ENCODE measurements at places on chromosomes 6 and 20.

- DNase-seq = peak; percentile 83
These were observed 112.9 kb downstream of the JARID2 start for GRCh38 chr6:15358579-15359327.

GRCh38 chr6:79135973-79136470 lies 58.0 kb upstream of the PHIP start:
- no peak for DNase-seq

GRCh38 chr20:17849901-17850683 lies 118.5 kb downstream of the SNX5 start:
- peak; percentile 98 for DNase-seq

DNA sequence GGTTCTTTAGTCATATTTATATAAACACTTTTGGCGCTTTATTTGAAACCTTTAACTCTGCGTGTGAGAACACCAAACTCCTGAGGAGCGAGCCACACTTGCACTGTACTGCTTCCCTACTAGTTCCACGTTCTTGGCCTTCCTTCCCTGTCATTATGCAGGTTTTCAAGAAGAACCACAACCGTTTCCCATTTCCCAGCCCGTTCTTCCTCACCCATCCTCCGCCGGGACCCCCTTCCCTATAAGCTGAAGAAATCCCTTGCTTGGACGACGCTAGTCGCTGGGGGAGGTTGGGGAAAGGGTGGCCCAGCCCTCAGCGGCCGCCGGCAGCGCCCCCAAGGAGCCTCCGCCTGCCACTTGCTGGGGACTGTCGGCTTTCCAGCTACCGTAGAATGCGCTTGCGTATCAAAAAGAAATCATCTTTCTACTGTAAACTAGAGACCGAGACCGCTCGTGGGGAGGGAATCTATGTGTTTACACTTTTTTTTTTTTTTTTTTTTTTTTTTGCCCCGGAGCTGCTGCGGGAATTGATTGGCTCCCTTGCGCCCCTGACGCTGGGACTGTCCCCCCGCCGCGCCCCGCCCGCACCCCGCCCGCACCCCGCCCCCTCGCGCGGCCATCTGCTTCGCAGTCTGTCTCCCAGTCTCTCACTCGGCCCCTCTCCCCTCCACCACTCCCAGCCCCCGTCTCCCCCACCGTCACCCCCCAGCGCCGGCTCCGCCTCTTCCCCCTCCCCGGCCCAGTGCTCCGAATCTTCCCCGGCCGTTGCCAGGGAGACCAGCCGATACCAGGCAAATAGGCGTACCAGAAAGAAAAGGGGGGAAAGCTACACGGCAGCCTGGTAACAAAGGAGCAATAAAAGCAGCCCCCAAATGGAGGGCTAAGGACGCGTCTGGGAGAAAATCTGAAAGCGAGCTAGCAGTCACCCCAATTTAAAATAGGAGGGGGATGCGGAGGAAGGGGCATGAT lies 2.3 kb upstream of the MARCKS start:
- DNase-seq = peak; percentile 90

DNA sequence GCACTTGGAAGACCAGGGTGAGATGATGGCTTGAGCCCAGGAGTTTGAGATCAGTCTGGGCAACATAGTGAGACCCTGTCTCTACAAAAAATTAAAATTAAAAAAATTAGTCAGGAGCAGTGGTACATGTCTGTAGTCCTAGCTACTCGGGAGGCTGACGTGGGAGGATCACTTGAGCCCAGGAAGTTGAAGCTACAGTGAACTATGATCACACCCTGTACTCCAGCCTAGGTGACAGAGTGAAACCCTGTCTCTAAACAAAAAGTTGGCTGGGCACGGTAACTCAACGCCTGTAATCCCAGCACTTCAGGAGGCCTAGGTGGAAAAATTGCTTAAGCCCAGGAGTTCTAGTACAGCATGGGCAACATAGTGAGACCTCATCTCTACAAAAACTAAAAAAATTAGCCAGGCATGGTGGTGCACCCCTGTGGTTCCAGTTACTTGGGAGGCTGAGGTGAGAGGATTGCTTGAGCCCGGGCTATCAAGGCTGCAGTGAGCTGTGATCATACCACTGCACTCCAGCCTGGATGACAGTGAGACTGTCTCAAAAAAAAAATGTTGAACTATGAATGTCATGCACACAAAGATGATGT lies 60.8 kb upstream of the MYL9 start:
- DNase-seq = no peak

DNA sequence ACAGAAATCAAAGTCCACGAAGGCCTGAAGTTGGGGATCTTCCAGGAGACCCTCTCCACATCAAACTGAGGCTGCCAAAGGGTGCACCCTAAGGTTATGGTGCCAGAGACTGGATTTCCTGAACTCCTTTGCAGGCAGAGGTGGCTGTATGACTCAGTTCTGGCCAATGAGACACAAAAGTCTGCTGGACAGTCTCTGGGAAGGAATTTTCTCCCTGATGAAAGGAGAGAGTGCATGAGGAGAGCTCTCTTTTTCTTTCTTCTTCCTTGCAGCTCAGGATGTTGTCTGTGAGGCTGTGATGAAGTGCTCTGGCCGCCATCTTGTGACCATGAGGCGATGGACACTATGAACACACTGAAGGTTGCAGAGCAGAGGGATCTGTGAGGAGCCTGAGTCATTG lies 85.2 kb downstream of the MDGA1 start:
- peak; percentile 41 for DNase-seq
